Renal pelvis (tissue), 12 donors: ENCODE measurements at places on chromosomes 13 and 19. TPM values are rescaled to one million over a fixed set of nuclear protein-coding genes. Genes with fewer than 3 reads are reported as not detected.
A peak's percentile ranks its signal among the peaks of the same experiment; 100 is the strongest.

DNA sequence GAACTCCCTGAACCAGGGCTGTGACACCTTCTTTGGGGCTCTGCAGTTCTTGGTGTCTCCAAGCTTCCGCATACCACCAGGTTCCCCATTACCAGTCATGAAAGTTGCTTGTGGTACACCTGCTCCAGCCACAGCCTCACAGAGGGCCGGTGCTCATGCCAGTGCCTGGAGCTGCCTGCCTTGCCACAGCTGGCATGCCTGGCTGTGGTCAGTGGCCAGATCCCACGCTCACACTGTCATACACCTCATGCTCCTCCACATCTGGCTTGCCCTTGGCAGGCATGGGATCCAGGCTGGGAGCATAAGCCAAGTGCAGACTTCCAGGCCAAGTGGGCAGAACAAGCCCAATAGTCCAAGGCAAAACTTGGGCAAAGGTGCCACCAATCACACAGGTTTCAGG, 1054.9 kb downstream of the SLITRK5 start:
- DNase-seq = no peak

DNA sequence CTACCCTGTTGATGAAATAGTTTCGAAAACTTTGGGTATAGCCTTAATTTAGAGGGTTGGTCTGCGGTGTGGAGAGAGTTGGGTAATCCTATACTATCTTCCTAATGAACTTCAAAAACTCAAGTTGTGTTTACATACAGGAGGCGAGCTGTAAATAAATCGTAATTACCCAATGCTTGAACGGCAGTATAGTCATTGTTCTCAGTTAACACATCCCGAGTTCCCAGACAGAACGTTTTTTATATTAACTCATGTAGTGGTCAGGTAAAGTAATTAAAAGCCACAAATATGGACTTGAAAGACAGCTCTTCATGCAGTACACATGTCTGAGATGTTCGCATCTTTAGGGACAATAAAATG, 1.5 kb downstream of the PDS5B start:
- DNase-seq = no peak

- no peak for DNase-seq
Observed at GRCh38 chr19:16285769-16286498, 38.7 kb upstream of the KLF2 start.

DNA sequence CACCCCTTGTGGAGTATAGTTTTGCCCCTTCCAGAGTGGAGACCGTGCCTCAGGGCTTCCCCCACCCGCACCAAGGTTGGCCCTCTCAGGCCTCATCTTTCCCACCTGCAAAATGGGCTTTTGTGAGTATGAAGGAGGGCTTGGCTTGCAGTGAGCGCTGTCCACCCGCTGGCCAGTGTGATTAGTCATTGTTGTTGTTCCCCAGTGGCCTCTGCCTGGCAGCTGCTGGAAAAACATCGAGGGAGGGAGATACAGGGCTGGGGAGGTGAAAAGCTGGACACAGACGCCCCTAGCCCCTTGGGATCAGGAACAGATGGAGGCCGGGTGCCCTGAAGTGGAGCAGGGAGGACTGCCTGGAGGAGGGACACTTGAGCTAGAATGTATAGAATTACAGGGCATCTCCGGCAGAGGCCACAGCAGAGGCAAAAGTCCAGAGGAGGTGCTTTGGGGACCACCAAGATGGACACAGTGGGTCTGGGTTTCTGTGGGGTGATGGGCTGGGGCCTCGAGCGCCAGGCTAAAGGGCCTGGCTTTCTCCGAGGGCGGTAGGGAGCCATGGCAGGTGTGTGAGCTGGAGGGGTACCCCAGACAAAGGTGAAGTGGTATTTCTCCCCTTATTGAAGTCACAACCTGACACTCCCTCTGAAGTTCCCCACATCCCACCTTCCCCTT, 3.9 kb upstream of the IL12RB1 start:
- no peak for DNase-seq

GRCh38 chr13:59330764-59331163, 833.0 kb downstream of the DIAPH3 start:
- DNase-seq = no peak

DNA sequence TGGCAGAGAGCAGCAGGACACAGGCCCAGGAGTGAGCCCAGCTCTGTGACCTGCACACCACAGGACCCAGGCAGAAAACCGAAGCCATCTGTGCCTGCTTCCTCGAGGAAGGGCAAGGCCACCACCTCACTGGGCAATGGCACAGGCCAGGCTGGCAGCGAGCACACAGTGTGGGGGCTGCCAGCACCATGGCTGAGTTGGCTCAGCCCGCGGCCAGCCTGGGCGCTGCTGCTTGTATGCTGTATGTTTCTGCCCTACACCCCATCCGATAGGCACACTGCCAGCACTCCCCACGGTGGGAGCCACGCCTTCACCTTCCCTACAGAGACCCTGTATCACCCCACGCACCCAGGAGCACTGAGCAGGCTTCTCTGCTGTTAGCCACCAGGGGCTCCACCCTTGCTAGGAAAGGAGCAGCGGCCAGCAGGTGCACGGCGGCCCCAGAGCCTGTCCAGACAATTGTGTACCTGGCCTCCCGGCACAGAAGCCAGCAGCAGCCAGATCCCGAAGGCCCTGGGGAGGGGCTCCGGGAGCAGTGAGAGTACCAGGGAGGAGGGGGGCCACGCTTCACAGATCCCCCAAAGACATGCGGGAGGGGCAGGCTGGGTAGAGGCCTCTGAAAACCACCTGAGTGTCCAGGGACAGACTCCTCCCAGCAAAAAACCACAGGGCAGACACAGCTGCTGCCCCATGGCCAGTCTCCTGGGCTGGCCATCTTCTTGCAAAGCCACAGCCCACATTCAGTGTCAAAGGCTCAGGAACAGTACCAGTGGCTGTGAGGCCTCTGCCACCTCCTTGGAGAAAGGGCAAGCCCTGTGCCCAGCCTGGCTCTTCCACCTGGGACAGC, 56.1 kb downstream of the MLLT1 start:
- no peak for DNase-seq

DNA sequence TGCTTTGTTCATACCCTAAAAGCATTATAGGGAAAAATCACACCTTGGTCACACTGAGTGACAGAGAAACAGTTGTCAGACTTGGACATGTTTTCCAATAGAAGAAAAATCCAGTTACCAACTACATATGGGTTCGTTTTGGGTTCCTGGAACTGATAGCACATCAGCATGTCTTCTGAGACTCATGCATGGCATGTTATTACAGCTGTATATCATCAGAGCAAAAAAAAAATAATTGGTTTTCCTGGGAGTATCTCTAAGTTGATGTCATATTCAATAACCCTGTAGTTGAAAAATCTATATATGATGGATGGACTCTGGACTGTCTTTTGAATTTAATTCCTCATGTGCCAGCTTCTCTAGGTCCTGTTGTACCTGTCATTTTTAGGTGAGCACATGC, 211.6 kb downstream of the DNAJC15 start:
- no peak for DNase-seq

GRCh38 chr13:98390086-98390715, 186.7 kb downstream of the STK24 start:
- DNase-seq = no peak

GRCh38 chr19:1471010-1471514, 8.0 kb downstream of the C19orf25 start:
- DNase-seq = no peak

GRCh38 chr19:3061182-3062161, 823 bp downstream of the TLE5 start:
- DNase-seq = no peak

DNA sequence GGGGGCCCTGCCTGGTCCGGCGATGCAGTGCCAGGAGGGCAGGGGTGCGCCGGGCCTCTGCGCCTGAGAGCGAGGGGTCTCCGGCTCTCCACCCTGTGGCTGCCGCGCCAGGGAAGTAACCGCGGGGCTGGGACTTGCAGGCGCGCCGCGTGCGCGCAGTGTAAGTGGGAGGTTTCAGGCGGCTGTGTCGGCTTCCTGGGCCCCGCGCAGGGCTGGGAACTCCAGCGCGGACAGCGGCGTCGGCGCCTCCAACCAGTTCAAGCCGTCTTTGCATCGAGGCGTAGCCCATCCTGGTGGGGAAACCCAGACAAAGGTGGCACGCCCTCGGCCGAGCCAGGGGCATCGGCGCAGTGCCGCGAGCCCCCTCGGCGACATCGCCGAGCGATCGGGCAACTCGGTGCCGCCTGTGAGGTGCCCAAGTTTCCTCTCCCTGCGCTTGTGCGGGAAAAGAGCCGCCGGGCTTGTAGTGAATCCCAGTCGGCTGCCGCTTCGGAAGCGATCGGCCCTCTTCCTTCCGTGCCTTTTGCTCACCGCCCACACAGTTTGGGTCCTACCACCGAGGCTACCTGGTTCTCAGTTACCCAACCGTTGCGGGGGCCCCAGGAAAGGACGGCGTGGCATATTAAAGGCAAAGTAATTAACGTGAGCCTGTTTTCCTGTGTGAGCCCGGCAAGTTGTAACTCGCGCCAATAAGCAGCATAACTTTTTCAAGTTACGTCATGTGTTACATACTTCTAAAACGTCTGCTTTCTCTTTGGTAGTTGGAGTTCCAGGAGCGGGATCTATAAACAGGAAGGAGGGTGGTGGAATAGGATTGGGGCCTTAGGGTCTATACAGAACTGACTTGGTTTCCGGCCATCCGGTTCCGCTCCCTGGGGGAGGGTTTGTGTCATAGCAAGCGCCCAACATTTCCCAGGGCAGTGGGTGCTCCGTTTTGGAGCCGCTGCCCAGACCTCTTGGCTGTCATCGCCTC, 1.2 kb downstream of the LRCH1 start:
- DNase-seq = peak; percentile 71

GRCh38 chr13:77470986-77471385, 64.5 kb upstream of the SCEL start:
- DNase-seq = no peak

- no peak for DNase-seq
Observed at GRCh38 chr19:1618157-1619093, 13.2 kb upstream of the UQCR11 start.

- DNase-seq = no peak
Observed at GRCh38 chr13:44934724-44935123, 54.5 kb downstream of the NUFIP1 start.

GRCh38 chr19:33100894-33101644, 20.1 kb downstream of the GPATCH1 start:
- no peak for DNase-seq

GRCh38 chr13:84029396-84029795, 147.1 kb upstream of the SLITRK1 start:
- no peak for DNase-seq

GRCh38 chr13:49225223-49226042, 5.3 kb downstream of the MLNR start:
- no peak for DNase-seq

GRCh38 chr13:105502193-105502592, 1033.3 kb downstream of the EFNB2 start:
- no peak for DNase-seq

DNA sequence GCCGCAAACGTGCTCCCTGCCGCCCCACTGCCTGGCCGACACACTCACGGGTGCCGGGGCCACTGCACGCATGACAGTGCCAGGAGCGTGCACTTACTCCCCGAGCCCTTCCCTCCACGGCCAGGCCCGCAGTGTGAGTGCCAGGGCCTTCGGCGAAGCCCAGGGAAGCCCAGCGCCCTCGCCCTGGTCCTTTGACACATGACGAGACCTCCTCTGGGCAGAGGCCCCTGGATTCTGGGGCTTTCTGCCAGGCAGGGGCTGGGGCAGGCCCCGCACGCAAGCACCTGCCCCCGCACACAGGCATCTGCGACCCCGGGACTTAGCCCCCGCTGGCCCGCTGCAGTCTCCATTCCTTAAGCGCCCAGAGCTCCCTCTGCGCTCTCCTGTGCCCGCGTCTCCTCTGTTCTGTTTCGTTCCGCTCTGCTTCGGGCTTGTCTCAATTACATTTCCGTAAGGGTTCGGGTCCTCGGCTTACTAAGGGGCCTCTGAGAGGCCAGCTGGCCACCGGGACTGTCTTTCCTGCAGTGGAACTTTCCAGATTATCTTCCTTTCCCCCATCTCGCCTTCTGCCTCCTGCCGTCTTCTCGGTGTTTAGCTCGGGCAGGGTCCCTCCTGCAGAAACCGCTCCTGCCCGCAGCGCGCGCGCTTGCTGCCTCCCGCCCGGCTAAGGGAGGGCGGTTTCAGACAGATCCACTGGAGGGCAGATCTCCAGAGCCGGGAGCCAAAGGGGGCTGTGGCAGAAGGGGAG, 98.8 kb downstream of the ING1 start:
- peak; percentile 39 for DNase-seq

GRCh38 chr13:110195547-110196485, 111.1 kb downstream of the COL4A1 start:
- DNase-seq = no peak

- no peak for DNase-seq
Observed at GRCh38 chr19:14148751-14149410, 12.5 kb upstream of the ASF1B start.

DNA sequence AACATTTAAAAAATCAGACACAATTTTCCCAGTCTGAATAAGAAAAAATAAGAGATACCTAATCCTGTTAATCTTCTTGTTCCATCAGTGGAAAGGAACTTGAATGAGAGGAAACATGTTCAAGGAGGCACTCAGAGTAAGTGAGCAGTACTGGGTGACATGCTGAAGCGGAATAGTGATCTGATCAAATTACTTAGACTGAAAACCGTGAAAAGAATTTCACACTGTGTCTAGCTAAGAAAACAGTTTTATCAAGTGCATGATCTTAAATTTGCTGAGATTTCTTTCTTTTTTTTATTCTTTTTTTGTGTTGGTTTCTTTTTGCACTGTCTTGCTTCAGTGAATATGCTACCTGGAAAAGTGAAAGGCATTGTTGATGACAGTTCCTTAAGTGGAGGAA, 249.5 kb upstream of the SLC10A2 start:
- DNase-seq = no peak

GRCh38 chr19:50376166-50377050, at the start of gene NR1H2:
Gene NR1H2, plus strand, starts transcription at chr19:50376457. Its CDS starts 1,149 bp downstream, at chr19:50377606.
- peak; percentile 96 for DNase-seq

DNA sequence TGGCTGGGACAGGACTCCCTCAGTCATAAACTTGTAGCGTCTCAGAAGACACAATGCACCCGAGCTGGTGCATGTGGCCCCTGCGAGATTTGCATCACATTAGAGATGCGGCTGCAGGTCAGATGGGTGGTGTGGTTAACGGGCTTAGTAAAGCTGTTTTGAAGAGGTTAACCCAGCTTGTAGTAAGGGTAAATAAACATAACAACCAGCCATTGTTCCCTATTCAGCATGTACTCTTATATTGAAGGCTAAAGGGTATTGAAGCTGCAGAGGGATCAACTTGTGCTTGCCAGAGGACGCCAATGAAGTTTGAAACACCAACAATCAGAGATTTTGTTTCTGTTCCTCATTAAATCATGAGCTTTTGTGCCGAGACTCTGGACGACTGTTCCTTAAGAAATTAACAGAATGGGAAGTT, 79.4 kb downstream of the ZIC5 start:
- DNase-seq = no peak

ZIK1 gene
- polyA plus RNA-seq = 20.8 TPM

CACNG7 gene
- 0.50 TPM for polyA plus RNA-seq

CYP2F1 gene
- 0.23 TPM for polyA plus RNA-seq

KLK3 gene
- polyA plus RNA-seq = 0.47 TPM

UBE2M gene
- polyA plus RNA-seq = 97.5 TPM

ACP5 gene
- 12.8 TPM for polyA plus RNA-seq

LNX2 gene
- polyA plus RNA-seq = 10.0 TPM

ZNF829 gene
- 6.2 TPM for polyA plus RNA-seq

GRIN3B gene
- 0.91 TPM for polyA plus RNA-seq

RDH8 gene
- not detected for polyA plus RNA-seq

NKG7 gene
- polyA plus RNA-seq = 1.8 TPM

DCT gene
- polyA plus RNA-seq = 0.17 TPM

ZNF90 gene
- 21.8 TPM for polyA plus RNA-seq

LILRA2 gene
- polyA plus RNA-seq = 0.73 TPM
